EL (cell line): ENCODE measurements at places on chromosomes 16 and 17.
A peak's percentile ranks its signal among the peaks of the same experiment; 100 is the strongest.

- peak; percentile 92 for DNase-seq
Measured at GRCh38 chr17:21098934-21099689, 27.7 kb upstream of the DHRS7B start.

DNA sequence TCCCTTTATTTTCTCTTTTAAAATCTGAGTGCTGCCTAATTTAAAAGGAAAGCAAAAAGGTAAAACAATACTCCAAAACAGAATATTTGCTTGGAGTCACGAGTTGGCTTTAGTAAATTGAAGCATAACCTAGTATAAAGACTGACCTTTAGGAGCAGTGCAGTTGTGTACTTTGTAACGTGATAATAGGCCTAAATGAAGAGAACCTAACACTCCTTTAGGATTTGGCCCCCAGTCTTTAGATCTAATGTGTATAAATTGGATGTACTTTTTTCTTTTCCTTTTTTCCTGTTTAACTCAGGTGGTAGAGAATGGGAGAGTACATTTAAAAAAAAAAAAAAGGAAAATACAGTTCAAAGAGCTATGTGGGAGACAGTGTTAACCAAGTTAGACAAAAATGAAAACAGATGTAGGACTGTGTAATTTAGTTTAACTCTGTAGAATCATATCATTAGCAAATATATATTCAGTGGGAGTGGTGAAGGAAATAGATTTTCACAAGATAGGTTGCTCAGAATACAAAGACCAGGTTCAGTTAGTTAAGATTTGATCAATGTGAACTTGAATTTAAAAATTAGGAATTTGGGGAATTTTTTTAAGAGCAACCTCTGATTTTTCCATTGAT, 16.8 kb downstream of the CPD start:
- DNase-seq: no peak

DNA sequence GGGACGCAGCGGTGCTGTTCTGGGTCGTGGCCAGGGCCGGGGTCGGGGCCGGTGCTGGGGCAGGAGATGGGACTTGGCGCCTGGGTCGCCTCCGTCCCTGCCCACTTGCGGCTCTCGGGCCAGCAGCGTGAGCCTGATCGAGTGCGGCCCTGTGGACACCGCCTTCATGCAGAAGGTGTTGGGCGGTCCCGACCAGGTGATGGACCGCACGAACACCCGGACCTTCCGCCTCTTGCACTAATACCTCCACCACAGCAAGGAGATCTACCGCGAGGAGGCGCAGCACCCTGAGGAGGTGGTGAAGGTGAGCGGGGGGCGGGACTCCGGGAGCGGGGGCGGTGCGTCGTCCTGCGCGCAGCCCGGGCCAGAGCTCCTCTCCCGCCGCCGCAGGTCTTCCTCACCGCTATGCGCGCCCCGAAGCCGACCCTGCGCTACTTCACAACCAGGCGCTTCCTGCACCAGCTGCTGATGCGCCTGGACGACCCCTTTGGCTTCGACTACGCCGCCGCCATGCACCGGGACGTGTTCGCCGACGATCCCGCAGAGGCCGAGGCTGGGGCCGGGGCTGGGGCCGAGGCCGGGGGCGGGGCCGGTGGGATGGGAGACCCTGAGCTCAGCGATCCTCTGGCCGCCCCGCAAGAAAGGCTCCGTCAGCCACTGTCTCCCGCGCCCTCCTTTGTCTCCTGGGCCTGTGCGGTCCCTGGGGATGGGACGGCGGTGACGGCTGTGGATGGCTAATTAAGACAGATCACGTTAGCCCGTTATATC, 4.5 kb upstream of the HSD17B1 start:
- no peak for DNase-seq

DNA sequence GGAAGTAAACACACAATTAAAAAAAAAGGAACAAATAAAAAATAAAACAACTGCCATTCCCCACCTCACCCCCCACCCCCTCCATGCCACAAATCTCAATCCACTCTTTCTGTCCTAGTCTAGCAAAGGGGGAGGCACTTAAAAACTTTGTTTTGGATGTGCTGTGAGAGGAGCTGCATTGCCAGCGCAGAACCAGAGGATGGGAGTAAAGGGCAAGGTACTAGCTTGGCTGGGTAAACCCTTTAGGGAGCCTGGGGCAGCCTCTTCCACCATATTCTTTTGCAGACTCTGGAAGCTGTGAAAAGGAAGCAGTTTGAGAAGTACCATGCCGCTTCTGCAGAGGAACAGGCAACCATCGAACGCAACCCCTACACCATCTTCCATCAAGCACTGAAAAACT, 1.4 kb downstream of the MRPS7 start:
- DNase-seq: no peak

- DNase-seq: no peak
Measured at GRCh38 chr17:28127196-28127595, 84.7 kb downstream of the NLK start.

GRCh38 chr16:84751241-84751640, 51.4 kb downstream of the USP10 start:
- no peak for DNase-seq

DNA sequence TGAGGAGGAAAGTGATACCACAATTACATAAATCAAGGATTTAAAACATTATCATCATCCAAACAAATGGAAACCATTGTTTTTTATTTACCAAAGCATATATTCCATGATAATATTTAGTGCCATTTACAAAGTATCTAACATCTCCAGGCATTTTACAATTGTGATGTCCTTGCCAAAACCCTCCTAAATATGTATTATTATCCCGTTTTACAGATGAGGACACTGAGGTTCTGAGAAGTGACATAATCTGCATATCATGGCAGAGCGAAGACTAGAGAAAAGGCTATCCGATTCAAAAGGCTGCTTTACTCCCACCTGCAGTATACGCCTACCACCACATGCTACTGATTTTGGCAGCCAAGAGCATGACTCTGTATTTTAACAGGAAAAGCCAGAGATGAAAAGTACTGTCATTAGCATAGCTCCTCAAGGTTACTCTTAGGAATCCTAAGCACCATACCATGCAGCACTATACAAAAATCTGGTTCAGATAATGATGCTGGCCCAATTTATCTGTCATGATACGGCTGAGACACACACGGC, 301.4 kb downstream of the CA10 start:
- DNase-seq: no peak

- peak; percentile 53 for DNase-seq
Measured at GRCh38 chr17:33049781-33050414, 58.3 kb downstream of the SPACA3 start.

DNA sequence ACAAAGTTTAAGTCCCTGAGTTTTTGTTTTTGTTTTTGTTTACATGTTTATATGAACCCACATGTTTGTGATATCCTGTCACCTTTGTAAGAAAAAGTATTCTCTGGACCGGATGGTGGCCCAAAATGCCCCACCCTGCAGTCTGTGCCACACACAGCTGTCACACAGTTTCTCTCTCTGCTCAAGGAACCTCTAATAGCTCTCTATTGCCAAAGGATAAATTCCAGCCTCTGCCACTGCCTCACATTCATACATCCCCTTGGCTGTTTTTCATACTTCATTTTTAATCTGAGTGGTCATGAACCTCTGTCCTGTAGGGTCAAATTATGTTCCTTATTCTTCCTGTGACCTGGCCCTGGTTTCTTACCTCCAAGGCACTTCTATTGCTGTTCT, 520.3 kb upstream of the CDH5 start:
- no peak for DNase-seq

DNA sequence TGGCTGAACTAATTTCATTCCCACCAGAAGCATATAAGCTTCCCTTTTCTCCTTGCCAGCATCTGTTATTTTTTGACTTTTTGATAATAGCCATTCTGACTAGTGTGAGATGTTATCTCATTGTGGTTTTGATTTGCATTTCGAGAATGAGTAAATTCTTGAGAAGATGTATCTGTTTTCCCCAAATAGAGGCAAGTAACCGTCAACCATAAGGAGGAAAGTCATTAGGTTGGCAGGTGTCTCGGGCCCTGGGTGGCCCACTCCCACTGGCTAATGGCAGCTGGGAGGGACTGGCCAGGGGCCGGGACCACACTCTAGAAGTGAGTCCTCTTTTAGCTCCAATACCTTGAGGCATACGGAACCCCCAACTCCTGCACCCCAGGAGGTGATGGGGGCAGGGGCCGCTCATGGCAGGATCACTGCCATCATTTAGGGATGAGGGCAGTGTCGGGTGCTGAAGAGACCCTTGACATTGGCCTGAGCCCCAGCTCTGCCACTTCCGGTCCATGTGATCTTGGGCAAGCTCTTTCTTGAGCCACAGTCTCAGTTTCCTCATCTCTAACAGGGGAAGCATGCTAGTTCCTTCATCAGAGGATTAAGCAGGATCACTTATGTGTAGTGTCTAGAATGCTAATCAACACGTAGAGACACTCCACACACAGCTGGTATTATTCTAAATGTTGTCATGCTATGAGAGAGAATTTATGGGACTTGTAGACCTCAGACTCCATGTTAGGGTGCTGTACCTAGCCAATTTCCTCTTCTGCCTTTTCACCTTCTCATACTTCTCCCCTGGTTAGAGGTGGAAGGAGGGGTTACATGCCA, 44.3 kb downstream of the RGS9 start:
- no peak for DNase-seq

- DNase-seq: peak; percentile 81
Measured at GRCh38 chr16:3188925-3189825, 1.2 kb downstream of the OR1F1 start.

DNA sequence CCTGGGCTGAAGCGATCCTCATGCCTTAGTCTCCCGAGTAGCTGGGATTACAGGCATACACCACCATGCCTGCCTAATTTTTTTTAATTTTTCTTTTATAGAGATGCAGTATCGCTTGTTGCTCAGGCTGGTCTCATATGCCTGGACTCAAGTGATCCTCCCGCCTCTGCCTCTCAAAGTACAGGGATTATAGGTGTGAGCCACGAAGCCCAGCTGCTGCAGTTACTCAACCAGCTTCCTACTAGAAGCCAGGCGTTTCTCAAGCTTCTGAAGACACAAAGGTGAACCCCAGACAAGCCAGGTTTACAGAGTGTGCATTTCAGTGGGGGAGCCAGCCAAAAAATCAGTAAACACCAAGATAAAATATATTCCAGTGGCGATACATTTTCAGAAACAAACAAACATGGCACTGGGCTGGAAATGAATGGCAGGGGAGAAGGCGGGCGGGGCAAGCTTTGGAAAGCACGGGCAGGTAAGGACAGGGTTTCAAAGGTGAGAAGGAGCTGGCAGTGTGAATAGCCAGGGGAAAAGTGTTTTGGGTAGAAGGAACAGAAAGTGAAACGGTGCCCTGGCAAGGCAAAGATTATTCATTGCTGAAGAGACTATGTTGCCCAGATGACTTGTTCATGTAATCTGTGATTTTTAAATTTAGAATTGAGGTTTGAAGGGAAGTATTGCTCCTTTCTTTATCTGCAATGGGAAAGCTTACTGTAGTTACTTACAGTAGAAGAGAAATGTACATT, 471.1 kb downstream of the WWOX start:
- no peak for DNase-seq

DNA sequence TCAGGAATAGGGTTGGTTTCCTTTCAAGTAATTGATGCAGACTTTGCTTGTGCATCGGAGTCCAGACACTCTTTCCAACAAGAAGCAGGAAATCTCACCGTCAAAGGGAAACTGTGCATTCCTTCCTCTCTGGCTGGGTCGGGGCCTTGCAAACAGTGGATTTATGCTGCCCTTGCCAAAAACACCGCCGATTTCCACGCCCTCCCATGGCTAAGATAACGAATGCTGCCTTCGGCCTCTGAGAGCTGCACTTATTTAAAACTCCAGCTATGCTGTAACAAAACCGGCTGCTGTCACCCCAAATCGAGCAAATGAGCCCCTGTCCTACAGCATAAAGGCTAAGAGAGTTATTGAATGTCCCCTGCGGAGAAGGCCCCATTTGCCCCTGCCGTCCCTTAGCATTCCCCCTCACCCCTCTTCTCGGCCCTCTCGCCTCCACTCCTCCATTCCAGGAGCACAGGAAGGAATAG, 275.5 kb upstream of the IRX5 start:
- no peak for DNase-seq

- no peak for DNase-seq
Measured at GRCh38 chr17:61476476-61477203, 24.4 kb downstream of the TBX4 start.

GRCh38 chr17:31834448-31834847, 24.6 kb downstream of the COPRS start:
- no peak for DNase-seq

GRCh38 chr16:27838536-27839175, 224.9 kb downstream of the GSG1L start:
- DNase-seq: peak; percentile 17

DNA sequence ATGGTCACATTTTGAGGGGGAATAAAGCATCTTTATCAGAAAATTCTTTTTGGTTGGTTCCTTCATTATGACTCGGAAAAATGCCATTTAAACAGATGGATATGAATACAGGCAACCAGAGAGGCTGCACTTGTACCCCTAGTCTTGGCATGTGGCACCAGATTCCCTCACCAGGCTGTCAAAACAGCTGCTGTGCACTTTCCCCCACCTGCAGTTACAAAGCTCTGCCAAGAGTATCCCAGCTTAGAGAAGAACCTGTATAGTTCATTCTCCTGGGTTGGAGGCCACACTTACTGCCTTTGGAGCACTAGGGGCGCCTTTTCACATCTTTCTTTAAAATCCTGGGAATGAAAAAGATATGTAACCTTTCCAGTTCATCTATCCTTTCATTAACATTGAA, 190.3 kb downstream of the KIF2B start:
- DNase-seq: no peak

GRCh38 chr16:4249530-4250308, 7.8 kb upstream of the SRL start:
- DNase-seq: no peak

DNA sequence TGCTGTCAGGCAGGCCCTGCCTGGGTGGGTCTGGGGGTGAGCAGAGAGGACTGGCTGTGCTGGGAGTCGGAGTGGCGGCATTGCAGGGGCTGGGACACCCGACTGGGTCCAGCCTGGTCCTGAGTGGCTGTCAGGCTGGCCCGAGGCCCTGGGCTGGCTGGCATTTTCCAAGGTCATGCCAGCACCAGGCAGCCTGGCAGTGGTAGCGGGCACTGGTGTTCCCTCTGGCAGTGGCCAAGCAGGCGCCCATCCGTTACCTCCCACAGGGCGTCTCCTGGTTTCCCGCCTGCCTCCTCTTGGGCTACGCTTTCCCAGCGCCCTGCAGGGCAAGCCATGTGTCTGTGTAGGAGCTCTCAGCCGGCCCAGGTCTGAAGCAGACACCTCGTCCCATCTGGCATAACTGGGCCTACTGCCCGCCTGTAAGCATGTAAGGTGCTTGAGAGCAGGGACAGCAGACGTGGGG, 5.7 kb upstream of the PKMYT1 start:
- no peak for DNase-seq

GRCh38 chr17:77286641-77287431, 146.1 kb downstream of the SEC14L1 start:
- DNase-seq: peak; percentile 83
